ENCODE measurements at places on chromosomes 16 and 17.

- peak; percentile 52 for DNase-seq
Observed at GRCh38 chr16:70520612-70521297, 2.6 kb downstream of the COG4 start.

- no peak for DNase-seq
Observed at GRCh38 chr17:79799174-79799537, 2.3 kb upstream of the CBX8 start.

GRCh38 chr16:68368301-68368888, 57.6 kb downstream of the PRMT7 start:
- DNase-seq: no peak

- DNase-seq: peak; percentile 98
Observed at GRCh38 chr17:35801583-35802224, 6.3 kb upstream of the MMP28 start.

DNA sequence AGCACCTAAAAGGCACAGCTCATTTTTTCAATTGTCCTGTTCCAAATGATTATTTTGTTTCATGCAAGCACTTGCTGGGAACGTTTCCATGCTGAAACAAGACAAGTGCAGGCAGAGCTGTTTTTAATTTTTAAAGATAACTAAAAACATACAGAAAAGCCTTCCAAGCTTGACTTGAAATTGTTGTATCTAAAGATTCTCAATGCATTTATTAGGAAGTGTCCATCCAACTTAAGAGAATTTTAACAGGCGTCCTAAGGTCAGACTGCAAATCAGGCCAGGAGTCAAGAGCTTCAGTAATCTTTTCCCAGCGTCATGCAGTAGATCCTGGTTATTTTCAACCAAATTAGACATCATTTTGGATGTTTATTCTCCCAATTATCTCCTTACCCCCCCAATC, 702.8 kb downstream of the KCNJ2 start:
- DNase-seq: no peak

DNA sequence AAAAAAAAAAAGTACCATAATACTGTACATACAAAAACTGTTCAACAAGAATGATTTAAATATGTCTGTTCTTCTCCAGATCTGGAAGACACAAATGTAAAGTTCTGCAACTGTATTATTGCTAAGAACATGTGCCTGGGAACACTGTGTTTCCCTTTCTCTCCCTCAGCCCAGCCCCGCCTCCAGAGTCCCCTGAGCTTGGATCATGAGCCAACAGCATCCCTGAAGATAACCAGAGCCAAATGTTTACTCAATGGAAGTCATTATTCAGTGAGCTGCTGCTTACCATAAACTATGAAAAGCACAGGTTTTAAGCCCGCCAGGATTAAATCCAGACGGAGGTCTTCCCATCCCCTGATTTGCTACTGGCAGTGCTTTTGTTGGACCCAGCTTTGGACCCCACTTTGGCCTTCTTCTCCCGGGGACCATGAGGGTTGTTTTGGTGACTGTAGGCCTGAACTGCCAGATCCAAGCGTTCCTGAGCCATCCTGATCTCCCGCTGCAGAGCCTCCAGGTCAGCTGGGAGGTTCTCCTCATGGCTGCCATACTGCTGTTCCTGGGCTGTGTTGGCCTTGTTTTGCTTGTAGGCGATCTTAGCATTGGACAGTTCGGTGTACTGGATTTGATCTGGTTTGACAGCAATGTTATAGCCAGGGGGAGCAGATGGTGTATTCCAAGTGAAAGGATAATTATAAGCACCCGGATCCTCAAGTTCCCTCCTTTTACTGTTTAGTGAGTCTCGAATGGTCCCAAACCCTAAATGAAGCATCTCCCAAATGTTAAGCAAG, 25.6 kb downstream of the GJC1 start:
- no peak for DNase-seq

DNA sequence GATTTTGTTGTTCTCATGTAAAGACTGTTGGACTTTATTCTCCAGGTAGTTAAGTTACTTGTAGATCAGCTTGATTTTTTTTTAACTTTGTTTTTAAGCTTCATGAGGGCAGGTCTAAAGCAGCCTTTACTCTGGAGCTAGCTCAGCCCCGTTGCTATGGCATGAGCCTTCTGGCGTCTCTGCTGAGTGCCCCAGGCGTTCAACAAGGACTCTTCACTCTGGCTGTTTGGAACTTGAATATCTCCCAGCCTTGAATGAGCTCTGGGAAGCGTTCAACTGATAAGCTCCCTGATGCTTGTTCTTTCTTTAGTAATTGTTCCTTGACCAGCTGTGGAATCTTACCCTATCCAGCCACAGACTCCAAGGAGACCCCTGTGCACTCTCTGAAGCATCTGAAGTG, 82.3 kb downstream of the GNAO1 start:
- no peak for DNase-seq

GRCh38 chr17:6386041-6386630, 48.8 kb downstream of the AIPL1 start:
- DNase-seq: no peak

GRCh38 chr17:43720311-43721060, 38.1 kb downstream of the SOST start:
- DNase-seq: peak; percentile 43

DNA sequence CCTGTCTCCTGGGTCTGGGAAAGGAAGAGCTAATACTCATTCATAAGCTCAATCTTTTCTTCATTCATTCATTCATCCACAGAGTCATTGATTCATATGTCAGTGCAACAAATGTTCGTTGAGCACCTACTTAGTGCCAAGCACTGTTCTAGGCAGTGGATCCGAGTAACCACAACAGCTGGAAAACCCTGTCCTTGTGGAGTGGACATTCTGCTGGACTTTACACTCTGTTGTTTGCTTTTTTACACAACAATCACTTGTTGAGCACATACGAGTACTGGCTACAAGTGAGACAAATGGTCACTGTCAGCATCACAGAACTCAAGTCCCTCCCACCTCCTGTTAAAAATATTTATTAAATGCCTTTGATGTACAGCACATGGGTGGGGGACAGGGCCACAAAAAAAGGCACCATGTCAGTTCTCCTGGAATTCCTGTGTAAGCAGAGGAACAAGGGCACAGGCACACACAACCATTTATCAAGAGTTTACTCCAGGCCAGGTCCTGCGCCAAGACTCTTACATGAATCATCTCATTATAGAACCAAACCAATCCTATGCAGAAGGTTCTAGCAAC, 46.9 kb downstream of the TEKT5 start:
- DNase-seq: no peak

GRCh38 chr16:66419527-66419926, 7.6 kb upstream of the BEAN1 start:
- DNase-seq: no peak

- no peak for DNase-seq
Observed at GRCh38 chr16:67186550-67186950, 2.8 kb upstream of the MATCAP1 start.

GRCh38 chr16:46853713-46854443, 22.9 kb upstream of the C16orf87 start:
- peak; percentile 42 for DNase-seq

DNA sequence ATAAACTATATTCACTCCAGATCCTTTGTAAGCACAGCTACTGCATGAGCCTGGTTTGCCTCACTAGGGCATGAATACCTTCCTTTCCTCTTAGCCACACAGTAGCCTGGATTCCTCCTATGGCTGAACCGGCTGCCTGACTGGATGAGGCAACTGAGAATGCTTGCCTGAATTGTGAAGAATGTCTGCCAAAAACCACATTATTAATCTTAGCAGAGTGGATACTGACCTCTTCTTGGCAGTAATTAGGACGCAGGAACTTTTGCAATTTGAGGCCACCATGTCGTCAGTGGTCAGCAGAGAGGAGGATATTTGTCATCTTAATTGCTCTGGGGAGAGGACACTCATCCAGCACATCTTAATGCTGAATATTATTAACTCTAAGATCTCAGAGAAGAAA, 651.8 kb upstream of the GOT2 start:
- no peak for DNase-seq

- no peak for DNase-seq
Observed at GRCh38 chr16:16923479-16923878, 544.5 kb downstream of the NPIPA7 start.

DNA sequence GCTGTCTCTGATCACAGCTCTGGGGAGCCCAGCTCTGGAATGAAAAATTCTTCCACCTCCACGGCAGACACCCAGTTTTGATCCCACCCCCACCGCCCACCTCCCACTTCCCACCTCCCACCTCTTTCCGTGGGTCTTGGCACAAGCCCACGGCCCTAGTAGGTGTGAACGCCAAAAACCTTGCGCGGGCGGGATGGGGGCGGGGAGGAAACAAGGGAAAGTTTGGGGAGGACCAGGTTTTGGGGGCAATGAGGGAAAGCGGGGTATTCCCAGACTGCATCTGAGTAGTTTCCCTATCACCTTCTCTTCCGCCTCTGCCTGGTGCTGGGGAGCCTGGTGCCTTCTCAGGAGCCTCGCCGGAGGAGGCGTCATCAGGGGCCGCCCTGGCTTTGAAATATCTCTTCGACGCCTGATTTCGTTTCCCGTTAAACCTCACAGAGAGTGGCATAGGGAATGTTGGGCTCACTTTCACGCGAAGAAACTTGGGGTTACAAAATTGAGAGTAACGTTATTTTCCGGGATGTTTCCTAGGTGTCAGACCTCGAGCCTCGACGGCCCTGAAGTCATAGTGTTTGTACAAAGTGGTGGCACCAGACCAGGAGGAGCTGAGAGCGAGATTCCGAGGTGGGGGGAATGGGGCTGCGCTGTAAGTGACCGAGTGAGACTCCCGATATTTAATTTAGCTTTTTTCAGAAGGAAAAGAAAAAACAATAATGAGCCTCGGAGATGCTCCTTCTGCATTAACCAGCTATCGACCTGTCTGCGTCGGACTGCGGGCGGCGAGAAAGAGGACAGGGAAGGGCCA, 1.6 kb upstream of the IRX3 start:
- no peak for DNase-seq
